ENCODE measurements at places on chromosomes 2 and 18. TPM values are rescaled to one million over a fixed set of nuclear protein-coding genes. Genes with fewer than 3 reads are reported as not detected.
A peak's percentile ranks its signal among the peaks of the same experiment; 100 is the strongest.

Gene PRKAG3
- not detected for total RNA-seq

Gene TNS1
- 219 TPM for total RNA-seq

GRCh38 chr2:37000988-37001556 lies 34.7 kb upstream of the STRN start:
- DNase-seq: no peak

GRCh38 chr18:40006634-40007033 lies 1948.4 kb upstream of the PIK3C3 start:
- no peak for DNase-seq

DNA sequence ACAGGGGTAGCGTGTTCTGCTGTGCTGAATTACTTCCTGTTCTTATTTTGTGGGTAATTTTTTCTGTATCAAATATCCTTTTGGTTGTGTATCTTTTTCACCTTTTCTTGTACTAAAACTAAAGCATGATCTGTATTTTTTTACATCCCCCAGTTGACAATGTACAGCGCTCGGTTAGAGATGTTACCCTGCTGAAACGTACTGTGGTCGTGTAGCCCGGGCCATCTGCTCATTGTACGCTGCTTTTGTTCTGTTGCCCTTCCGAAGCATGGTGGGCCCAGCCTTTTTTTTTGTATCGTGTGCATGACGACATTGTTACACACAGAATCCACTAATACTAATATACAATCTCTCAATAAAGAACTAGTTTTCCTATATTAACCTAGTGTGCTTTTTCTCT lies 233.1 kb downstream of the HAUS1 start:
- DNase-seq: no peak

Gene CMPK2
- total RNA-seq: 38.6 TPM

GRCh38 chr18:38576349-38576748 lies 1010.8 kb upstream of the CELF4 start:
- no peak for DNase-seq

DNA sequence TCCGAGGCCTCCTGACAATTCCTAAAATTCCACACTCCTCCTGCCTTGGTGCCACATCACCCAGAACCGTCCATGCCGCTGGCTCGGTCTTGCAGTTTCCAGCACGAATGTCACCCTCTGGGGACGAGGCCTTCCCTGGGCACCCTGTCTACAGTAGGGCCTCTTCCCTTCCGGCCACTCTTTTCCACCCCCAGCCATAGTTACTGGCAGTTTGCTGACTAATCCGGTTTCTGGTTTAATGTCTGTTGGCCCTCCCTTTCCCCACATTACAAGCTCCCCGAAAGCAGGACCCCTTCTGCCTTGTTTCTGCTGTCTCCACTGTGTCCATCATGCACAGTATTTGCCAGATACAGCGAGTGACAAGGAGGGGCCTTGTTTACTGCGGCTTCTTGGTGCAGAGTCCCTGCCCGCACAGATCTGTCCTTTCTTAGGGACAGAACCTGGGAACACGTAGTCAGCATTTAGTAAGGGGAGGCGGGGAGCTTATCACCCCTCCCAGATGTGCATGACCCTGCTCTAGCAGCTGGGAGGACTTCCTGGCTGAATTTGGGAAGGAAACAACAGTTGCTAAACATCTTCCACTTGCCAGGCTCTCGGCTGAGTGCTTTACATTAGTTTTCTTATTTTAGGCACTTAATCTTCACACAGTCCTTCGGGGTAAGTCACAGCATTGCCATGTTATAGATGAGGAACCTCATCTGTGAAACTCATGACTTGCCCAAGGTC lies 23.6 kb upstream of the CATIP start:
- no peak for DNase-seq

DNA sequence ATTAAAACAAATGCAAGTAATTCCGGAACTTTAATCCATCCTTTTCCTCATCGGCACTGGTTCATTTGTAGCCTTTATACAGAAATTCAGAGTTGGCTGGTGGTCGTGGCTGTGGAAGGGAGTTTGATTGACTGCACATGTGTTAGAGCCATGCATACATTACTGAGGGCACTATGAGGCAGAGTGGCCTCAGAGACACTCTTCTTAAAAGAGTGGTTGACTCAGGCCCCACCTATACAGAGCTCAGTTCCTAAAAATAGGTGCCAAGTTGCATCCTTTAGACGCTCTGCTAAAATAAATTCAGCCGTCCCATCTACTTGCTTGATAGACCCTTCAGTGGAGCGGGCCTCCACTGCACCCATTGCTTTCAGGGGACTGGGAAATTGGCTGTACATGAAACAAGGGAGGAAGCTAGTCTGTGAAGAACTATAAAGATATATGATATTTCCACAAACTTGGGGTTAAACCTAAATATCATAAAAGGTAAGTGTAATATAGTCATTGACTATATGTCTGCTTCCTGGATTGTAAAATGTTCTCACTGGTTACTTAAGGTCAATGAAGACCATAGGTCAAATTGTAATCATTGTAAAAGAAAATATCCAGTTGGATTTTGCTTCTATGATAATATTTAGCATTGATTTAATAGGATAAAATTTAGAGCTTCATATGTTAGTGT lies 298.9 kb downstream of the XIRP2 start:
- DNase-seq: no peak

Gene FSHR
- 0.38 TPM for total RNA-seq

Gene MYO1B
- 95.7 TPM for total RNA-seq

- no peak for DNase-seq
These were observed 124.8 kb downstream of the EPHA4 start for GRCh38 chr2:221447310-221447709.

Gene IL1A
- 0.43 TPM for total RNA-seq

Gene LAMA3
- 0.50 TPM for total RNA-seq

DNA sequence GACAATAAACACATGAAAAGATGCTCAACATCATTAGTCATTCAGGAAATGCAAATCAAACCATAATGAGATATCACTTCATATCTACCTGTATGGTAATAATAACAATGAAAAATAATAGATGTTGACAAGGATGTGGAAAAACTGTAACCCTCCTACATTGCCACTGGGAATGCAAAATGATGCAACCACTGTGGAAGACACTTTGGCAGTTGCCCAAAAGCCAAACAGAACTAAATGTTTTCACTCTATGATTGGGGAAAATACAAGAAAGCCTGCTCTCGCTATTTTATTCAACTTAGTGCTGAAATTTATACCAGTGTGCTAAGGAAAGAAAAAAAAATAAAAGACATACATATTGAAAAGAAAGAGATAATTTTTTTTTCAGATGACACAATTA lies 934.5 kb downstream of the CNTNAP5 start:
- DNase-seq: no peak

DNA sequence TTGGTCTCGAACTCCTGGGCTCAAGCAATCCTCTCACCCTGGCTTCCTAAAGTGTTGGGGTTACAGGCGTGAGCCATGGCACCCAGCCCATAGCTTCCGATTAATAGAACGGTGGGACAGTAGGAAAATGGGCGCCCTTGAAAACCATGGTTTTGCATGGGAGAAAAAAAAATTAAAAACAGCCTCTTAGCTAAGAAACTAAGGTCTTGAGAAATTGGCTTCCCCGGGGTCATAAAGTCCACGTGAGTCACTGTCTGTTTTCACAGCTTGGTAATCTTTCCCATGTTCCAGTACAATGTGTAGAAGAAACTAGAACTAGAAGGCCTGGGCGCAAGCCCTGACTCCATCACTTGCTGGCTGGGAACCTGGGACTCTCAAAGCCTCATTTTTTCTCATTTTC lies 20.7 kb downstream of the B3GNT2 start:
- peak; percentile 81 for DNase-seq

Gene SNRNP200
- 101 TPM for total RNA-seq

Gene PRKD3
- 40.0 TPM for total RNA-seq

Measured in astrocyte (in vitro differentiated cells and primary cell).